HL-60 (cell line): ENCODE measurements at places on chromosomes 11 and 22.

DNA sequence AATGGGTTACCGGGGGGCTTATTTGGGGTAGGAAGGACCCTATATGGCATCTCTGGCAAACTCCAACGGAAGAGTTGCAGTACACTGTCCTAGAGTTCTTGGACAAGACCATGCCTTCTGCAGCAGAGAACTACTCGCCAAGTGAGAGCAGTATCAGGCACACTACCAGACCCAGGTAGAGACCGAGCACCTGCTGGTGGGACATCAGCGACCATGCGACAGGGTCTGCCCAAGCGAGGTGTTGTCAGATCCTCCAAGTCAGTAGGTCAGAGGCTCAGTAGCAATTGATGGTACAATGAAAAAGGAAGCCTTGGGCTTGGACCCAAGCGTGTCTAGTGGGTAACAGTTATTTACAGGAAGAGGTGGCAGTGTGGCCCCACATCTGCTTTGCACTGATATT lies 3.1 kb upstream of the CHKB start:
- DNase-seq: no peak

- DNase-seq: no peak
These were observed 522 bp upstream of the SEPTIN5 start for GRCh38 chr22:19713650-19714311.

DNA sequence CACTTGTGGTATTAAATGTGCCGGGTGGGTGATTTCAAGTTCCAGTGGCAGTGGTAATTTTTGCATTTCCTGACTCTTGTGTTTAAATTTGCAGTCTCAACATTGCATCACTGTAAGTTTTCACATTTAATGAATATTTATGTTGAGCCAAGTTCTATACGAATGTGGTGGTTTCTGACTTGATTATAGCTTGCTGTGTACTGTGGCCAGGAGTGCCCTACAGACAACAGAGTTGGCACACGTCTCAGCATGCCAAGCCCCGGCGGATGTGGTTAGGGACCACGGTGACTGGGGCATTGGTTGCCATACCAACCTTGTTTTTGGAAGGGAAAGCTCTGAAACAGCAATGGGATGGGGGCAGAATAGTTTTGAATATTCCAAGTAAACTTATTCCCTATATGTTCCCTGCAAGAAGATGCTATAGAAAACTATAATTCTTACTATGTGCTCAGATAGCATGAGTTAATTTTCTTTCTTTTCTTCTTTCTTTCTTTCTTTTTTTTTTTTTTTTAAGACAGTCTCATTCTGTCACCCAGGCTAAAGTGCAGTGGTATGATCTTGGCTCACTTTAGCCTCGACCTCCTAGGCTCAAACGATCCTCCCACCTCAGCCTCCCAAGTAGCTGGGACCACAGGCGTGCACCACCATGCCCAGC lies 16.0 kb downstream of the ZNRF3 start:
- DNase-seq: peak; percentile 47

DNA sequence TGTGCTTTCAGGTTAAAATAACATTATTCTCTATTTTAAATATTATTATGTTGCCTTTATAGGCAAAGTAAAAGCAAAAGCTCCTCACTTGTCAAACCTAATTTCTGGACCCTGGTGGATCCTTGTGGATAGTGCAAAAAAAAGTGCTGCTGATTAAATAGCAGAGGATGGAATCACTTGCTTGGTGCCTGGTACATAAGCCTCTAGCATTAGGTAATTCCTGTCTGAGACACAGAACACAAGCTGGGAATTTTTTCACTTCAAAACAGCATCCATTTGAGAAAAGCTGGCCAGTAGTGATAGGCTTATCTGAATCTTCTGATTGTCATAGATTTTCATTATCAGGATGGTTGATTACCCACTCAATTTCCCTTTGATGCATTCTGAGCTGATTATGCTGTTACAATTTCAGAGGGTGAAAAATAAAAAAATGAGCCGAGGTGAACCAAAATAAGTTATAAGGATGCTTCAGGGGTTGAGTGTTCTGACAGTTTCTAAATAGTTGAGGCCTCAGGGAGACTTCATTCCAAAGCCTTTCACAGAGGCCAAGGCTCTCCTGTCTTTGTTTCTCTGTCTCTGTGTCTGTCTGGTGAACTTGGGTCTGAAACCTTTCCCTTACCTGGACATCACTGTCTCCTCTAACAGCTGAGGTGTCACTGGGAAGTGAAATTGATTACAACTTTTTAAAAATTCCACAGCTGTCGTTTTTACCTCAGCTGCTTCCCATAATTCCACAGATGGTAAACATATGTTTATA lies 242.9 kb downstream of the NELL1 start:
- DNase-seq: no peak

GRCh38 chr11:73257342-73258103 lies 14.6 kb upstream of the P2RY6 start:
- no peak for DNase-seq

DNA sequence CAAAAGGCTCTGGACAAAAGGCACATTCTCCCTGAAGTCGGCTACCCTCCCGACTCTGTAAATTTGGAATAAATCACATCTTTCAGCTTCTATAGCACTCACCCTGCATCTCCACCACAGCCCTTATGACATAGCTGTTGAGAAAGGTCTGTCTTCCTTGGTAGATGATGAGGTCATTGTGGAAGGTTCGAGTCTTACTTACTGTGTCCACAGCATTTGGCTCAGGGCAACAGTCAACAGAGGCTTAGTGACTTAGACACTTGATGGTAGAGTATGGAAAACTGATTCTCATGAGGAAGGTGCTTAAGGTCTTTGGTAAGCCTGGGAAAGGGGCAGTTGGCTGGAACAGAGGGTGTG lies 45.6 kb downstream of the PTPRJ start:
- DNase-seq: peak; percentile 62

- no peak for DNase-seq
These were observed at the start of gene CTSW for GRCh38 chr11:65879617-65880016. CTSW (plus strand) TSS chr11:65879837; CDS start chr11:65879855, 18 bp downstream.

GRCh38 chr11:14582793-14583192 lies 60.8 kb upstream of the PDE3B start:
- no peak for DNase-seq

DNA sequence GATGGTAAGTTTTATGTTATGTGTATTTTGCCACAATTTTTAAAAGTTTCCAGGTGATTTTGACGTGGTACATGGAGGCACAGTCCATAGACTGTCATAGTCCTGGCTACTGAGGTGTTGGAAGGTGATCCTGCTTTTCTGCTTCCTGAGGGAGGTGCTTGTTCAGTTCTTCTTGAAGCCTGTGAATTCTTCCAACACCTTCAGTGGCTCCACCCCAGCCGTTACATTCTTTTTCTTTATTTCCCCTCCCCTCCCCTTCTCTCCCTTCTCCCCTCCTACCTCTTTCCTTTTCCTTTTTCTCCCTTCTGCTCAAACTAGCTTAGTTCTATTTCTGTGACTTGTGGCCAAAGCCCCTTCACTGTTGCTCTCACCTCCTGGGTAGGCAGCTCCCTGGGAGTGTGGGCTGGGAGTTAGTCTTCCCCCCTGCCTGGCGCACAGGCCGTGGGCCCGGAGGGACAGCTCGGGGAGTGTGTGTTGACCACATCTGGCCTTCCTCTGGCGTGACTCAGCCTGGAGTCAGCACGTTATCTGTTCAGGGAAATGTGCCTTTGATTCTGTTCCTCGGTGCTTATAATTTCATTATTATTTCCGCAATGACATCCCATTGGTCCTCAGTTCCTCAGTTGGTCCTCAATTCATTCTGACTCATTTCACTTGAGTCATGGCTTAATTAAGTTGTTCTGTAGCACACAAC lies 566.2 kb downstream of the TBC1D22A start:
- DNase-seq: no peak

GRCh38 chr11:34397120-34397519 lies 39.3 kb upstream of the ABTB2 start:
- DNase-seq: no peak

DNA sequence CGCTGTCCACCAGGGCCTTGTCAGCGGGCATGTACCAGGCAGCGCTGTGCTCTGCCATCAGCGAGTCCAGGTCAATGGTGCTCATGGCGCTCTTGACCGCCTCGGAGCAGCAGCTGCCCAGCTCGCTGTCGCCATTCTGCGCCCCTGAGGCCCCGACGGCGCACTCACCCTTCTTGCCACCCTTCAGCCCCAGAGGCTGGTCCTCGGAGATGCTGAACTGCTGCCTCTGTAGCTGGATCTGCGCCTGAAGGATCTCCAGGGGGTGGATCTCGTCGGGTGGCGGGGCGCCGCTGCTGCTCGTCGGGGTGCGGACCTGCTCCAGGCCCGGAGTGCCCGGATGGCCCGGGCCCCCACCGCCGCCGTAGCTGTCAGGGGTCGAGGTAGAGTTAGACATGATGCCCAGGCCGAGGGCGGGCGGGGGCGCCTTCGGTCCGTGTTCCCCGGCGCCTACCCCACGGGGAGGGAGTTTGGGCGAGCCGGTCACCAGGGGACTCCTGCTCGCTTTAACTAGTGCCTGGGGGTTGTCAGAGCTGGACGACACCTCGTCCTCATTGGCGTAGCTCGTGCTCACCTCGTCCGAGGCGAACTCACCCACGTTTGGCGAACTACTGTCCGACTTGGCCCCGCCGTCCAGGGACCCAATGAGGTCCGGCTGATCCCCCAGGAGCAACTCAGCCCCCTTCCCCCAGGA lies 4.6 kb downstream of the MN1 start:
- DNase-seq: no peak

DNA sequence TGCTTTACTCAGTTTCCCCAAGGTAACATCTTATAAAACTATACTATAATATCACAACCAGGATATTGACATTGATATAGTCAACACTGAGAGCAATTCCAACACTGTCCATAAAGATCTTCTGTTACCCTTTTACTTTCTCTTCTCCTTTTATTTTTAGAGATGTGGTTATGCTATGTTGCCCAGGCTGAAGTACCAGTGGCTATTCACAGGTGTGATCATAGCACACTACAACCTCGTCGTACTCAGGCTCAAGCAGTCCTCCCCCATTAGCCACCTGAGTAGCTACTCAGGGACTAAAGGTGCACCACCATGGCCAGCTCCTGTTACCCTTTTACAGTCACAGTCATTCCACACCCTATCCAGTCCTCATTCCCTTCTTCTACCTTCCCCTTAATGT lies 119.7 kb downstream of the CWF19L2 start:
- DNase-seq: no peak

DNA sequence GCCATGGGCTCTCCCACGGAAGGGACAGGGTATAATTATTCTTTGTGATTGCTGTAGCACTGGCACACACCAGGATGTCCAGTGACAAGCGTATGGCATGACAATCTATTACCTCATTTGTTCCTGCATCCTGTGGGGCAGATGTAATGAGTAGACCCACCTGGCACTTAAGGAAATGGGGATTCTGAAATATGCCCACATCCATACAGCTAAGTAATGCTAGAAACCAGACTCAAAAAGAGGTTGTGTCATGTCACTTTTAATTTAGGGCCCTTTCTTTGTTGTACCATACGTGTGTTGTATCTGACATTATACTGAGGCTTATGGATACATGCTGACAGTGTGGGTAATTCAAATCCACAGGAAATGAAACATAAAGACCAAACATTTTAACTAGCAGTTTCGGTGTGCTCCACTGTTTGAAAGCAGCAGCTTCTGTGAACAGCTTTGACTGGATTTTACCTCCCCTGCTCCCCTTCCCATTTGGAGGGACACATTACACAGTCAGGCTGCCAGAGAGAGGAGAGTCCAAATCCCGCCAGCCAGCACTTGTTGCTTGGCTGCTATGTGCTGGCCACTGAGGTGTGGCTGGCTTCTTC lies 21.2 kb downstream of the GRAMD1B start:
- DNase-seq: no peak

- no peak for DNase-seq
These were observed 2.0 kb downstream of the SERPINH1 start for GRCh38 chr11:75563978-75564552.

DNA sequence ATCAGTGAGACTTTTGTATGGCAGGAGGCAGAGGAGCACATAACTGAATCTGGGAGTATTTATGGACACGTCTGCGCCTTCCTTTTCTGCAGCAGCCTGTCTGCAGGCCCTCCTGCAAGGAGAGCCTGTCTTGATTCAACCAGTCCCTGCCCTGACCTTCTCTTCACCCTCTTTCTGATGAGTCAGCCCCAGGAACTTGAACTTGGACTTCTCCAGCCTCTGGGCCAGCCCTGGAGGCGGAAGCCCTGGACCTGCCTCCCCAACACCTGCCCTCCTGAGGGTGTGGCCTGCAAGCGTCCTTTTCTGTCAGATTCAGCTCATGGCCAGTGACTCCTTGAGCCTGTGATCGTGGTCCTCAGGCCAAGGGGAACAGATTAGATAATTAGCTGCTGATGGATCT lies 20.0 kb downstream of the DAGLA start:
- DNase-seq: no peak

DNA sequence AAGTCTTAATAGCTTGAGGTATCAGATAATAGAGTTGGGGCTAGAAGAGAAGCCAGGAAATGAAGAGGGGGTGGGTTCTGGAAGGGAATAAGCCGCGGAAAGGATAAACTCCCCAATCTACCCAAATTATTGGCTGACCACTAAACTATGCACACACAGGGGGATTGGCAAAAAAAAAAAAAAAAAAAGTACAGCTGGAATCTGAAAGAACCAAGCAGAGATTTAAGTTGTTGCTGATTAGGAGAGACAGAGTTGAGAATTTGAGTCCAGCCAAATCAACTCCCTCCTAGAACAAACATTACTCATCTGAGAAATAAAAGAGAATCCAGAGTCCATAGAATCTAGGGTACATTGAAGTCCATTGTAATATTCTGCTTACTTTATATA lies 134.9 kb downstream of the CCDC81 start:
- no peak for DNase-seq

GRCh38 chr11:102794382-102794781 lies 3.6 kb downstream of the MMP1 start:
- peak; percentile 9 for DNase-seq

- DNase-seq: no peak
These were observed 25.1 kb downstream of the LGR4 start for GRCh38 chr11:27447288-27448183.

- DNase-seq: no peak
These were observed 395.6 kb downstream of the TENM4 start for GRCh38 chr11:79045018-79045799.

- DNase-seq: no peak
These were observed 167.8 kb upstream of the NARS2 start for GRCh38 chr11:78742430-78742829.

- DNase-seq: no peak
These were observed 44.3 kb downstream of the PITPNB start for GRCh38 chr22:27874764-27875163.

- no peak for DNase-seq
These were observed 59.8 kb downstream of the PDE2A start for GRCh38 chr11:72614381-72614780.

GRCh38 chr11:12944889-12945288 lies 64.2 kb upstream of the RASSF10 start:
- DNase-seq: no peak

DNA sequence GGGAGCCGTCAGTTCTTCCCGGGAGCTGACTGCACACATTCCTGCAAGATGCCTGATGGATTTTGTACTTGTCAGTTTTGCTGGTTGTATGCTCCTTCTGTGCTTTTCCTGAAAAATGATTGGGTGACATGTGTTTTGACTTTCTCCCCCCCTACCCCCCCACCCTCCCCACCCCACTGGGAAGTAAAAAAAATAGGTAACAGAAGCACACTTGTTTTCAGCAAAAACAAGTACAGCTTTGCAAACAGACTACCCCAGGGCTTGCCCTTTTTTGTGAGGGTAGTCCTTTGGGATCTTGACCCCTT lies 1.1 kb downstream of the PPFIA1 start:
- DNase-seq: no peak

- no peak for DNase-seq
These were observed 8.9 kb upstream of the UCP2 start for GRCh38 chr11:73991471-73992006.
